ENCODE measurements at places on chromosomes 6 and 20.

DNA sequence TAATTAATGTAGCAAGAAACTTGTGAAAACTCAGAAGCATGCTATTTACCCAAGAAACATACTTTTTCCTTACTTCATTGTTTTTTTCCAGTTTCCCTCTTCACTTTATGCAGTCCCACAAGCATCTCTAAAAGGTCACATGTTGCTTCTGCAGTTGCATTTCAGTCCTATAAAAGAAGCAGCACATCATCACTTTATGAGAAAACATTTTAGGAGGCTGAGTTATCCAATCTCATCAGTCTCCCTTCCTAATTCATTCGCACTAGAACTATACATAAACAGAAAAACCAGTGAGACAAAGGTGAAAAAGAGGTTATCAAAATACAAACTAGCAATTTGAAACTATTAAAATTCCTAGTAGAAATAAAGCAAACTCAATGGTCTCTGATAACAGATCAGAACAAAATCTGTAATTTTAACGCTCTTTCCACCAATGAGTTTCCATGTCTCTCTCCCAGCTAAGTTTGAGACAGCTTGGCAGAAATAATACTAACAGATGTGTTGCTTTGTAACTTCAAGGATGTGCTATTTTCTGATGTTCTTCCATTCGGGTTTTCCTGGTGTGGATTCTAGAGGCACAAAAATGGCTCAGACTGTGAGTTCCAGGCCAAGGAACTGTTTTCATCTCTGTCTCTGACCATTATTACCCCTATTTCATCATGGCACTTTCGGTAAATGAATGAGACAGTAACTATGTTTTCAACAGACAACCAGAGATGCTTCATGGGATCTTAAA, 48.4 kb downstream of the ZHX3 start:
- no peak for DNase-seq

- DNase-seq, result no peak
Observed at GRCh38 chr20:32204205-32205109, 3.1 kb downstream of the PLAGL2 start.

GRCh38 chr20:3042625-3043024, 797 bp upstream of the GNRH2 start:
- no peak for DNase-seq

DNA sequence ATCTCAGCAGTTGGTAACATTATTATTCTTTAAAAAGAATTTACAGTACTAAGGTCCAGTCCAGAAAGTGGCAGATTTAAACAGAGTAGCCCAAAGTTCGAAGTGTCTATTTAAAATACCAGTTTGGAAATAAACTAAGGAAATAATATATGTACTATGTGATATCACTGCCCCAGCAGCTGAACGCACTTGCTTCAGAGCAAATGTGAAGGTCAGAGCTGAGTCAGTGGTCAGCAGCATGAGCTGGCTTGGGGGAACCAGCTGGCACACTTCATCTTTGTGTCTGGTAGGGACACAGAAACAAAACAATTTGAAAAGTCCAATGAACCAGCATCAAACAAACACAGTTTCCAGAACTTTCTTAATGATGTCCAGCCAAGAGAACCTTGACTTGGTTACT, 15.4 kb downstream of the TMEM14B start:
- DNase-seq, result no peak

DNA sequence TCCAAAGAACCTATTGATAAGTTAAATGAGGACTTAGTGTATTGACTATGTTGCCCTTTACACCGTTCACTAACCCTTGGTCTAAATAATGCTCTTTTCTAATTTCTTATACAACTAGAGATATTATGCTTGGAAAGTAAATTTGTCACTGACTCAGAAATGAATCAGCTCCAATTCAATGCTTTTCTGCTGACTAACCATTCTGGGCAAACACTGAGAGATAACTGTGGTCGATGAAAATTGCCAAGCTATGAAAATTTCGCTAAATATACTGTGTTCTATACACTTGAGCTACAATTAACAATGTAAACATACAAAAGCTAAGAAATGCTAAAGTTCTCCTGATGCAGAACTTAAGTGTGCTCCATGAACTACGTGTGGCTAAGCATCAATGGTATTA, 23.1 kb upstream of the FBXO9 start:
- no peak for DNase-seq

DNA sequence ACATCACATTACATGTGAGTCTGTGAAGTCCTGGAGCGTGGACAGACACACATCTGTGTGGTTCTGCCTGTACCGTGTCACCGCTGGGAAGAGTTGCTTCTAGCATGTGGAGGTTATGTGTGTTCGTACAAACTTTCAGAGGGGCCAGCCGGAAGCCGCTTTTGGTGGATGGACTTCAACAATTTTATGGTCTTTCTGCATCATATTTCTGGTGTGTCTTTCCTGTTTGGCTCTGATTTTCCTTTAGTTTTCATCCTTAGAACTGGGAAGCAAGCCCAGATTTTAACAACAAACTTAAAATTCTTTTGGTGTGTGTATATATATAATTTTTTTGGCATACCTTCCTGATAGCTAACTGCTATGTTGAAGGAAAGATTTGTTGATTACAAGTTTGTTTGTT, 71.2 kb downstream of the TIAM2 start:
- DNase-seq, result no peak

GRCh38 chr20:21027569-21027968, 78.6 kb downstream of the LINC00237 start:
- no peak for DNase-seq

DNA sequence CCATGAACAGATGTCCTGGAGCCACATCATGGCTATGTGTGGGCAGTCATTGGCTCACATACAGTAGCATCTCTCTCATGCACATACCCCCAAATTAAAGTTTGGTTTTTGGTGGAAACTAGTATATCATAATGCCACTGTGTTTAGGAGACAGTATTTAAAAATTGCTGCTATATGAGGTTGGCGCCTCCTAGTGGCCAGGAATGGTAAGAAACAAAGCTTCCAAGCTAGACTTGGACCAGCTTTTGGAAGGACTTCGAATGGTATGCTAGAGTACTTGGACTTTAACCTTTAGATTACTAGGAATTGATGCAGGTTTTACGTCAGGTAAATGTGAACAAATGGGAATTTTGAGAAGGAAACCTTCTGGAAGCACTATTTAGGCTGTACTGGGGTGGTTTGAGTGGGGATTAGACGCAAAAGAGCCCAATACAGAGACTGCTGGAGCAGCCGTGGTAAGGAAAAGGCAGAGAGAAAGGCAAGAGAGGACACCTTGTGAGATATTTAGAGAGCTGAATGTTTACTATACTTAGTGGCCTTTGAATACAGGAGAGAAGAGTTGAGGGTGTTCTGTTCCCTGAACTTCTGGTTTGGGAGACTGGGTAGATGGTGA, 23.8 kb downstream of the PRSS35 start:
- peak; percentile 9 for DNase-seq

DNA sequence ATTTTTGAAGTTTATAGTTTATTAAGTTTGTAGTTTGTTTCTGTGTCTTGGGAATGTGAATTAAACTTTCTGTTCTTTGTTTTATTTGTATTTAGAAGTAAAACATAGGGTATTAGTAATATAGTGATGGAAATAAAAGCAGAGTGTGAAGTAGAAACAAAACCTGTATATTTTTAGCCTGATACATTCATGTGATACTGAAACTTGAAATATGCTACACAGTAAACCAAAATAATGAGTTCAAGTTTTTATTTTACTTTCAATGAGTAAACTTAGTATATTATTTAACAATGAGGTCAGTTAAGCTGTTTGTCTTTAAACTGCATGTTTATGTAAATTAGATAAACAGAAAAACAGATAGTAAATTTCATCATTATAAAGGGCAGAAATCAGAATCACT, 1592.6 kb downstream of the GRIK2 start:
- DNase-seq, result no peak

DNA sequence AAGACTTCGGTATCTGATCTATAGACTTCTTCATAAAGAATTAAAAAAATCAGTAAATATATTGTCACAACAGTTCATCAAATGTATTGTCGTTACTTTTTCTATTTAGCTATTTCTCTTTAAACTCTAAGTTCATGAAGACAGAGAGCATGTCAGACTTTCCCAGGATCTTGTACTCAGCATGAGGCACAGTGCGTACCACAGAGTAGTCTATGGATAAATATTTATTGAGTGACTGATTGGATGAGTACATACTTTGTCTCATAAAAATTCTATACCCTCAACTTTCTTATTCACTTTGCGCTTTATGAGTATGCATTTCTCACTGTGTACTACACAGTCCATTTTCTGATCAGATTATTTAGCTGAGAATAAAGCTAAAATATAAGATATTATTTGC, 1284.4 kb upstream of the ADGRB3 start:
- no peak for DNase-seq

GRCh38 chr6:22668307-22668706, 98.9 kb downstream of the HDGFL1 start:
- DNase-seq, result no peak

DNA sequence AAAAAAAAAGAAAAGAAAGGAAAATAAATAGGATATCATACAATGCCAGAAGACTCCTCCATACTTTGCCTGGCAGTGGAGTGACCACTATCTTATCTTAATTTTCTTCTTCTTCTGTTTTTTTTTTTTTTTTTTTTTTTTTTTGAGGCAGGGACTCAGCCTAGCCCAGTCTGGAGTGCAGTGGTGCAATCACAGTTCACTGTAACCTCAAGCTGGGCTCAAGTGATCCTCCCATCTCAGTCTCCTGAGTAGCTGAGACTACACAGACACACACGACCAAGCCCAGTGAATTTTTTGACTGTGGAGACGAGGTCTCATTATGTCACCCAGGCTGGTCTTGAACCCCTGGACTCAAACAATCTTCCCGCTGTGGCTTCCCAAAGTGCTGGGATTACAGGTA, 17.1 kb upstream of the MMP9 start:
- DNase-seq, result no peak

GRCh38 chr6:100230115-100230952, 234.4 kb downstream of the SIM1 start:
- DNase-seq, result no peak

DNA sequence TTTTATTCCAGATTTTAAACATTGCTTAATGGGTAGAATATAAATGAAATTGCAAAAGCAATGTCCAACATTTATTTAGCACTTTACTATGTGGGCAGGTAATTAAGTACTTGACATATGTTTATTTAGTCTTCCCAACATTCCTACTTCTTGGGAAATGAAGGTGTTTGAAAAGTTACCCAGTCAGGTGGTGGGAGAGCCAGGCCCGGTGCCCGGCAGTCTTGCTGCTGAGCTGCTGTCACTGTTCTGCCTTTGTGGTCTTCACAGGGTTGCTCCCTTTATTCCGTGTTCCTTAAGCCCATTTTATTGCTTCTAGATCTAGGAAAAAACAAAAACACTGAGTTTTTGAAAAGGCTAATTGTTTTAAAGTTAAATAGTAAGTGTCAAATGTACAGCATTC, 42.6 kb upstream of the TULP4 start:
- no peak for DNase-seq

DNA sequence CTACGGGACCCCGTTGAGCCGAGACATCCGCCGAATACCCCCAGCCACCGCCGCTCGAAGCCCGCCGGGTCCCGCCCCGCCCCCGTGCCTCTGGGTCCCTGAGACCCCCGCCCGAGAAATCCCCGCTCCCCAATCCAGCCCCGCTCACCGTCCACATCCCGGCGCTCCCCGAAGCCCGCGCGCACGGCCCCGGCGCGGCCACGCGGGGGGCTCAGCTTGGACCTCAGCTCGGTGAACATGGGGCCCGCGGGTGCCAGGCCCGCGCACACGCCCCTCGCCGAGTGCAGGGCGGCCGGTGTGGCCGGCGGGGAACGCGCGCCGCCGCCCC, 249 bp downstream of the SAMD10 start:
- DNase-seq, result no peak

- no peak for DNase-seq
Observed at GRCh38 chr6:99119109-99120031, 171.6 kb upstream of the FBXL4 start.

Measured in T-helper 2 cell (primary cell).